ENCODE measurements at places on chromosomes 2 and 18. TPM values are rescaled to one million over a fixed set of nuclear protein-coding genes. Genes with fewer than 3 reads are reported as not detected.

GRCh38 chr2:46273919-46274318, 23.3 kb upstream of the EPAS1 start:
- H3K27ac ChIP-seq, result no peak overlapping the region
- H3K4me3 ChIP-seq, result no peak overlapping the region
- no peaks in the 10 kb centered on the region for H3K27me3 ChIP-seq
- DNase-seq, result no peak
- peaks cover 5% of the 10 kb centered on the region for H3K4me1 ChIP-seq
- H3K36me3 ChIP-seq, result no peaks in the 10 kb centered on the region

DNA sequence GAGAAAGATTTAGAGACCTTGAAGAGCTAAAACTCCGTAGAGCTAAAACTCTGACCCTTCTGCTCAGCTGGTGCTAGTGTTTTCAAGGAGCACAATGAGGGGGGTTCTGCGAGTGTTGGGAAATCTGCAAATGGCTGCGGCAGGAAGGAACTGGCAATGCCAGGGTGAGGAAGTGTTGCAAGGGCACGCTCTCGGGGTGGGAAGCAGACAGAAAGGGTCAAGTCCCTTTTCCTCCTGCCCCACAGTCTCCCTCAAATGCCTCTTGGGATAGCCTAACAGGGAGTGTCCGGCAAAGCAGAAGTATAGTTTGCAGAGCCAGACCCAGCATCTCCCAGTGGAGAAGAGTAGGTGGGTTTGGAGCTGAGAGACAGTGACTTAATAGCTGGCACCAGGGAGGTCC, 60.5 kb downstream of the NCAPH start:
- H3K27me3 ChIP-seq, result no peaks in the 10 kb centered on the region
- H3K27ac ChIP-seq, result no peak overlapping the region
- DNase-seq, result no peak
- no peak overlapping the region for H3K4me3 ChIP-seq

DNA sequence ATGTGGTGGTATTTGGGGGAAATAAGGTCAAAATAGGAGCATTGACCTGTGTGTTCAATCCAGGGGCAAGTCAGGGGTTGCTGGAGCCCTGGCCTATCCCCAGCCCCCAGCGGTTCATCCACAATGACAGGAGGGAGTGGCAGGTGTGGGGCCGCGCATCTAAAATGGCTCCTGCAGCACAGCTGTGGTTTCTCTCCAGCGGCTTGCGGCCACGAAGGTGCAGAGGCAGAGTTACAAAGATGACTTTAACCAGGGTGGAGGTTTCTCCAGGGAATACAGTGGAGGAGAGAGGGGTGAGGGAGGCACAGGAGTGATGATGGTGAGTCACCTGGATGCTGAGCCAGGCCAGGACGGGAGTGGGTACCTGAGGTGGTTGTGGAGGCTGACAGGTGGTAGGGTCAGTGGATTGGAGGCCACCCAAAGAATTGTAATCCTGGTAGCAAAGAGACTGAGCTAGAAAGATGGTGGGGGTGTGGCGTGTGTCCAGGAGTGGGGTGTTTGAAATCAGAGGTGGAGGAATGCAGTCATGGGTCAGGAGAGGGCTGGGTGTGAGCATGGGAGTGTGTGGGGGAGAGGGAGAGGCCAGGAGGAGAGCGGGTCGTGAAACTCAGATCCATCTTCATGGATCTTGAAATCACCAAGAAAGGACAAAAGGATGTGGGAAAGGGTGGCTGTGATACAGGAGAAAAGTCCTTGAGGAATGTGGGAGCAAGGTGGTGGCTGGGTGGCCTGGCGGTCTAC, 83.2 kb downstream of the CTIF start:
- no peak for DNase-seq
- no peaks in the 10 kb centered on the region for H3K27me3 ChIP-seq

- H3K36me3 ChIP-seq, result no peaks in the 10 kb centered on the region
- DNase-seq, result no peak
- no peak overlapping the region for H3K27ac ChIP-seq
- H3K27me3 ChIP-seq, result no peaks in the 10 kb centered on the region
- no peak overlapping the region for H3K4me3 ChIP-seq
- no peaks in the 10 kb centered on the region for H3K4me1 ChIP-seq
Observed at GRCh38 chr18:58015065-58015780, 28.8 kb upstream of the NEDD4L start.

DNA sequence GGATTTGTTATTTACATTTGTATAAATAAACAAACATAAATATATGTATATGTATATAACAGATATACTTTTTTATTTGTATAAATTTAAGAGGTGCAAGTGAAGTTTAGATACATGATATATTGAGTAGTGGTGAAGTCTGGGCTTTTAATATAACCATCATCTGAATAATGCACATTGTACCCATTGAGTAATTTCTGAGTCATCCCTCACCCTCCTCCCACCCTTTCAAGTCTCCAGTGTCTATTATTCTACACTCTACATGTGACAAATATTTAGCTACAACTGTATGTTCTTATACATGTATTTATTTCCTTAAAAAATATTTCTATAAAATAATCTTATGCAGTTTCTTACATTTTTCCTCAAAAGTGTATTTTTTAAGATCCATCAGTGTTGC, 358.7 kb upstream of the TFPI start:
- H3K36me3 ChIP-seq, result no peaks in the 10 kb centered on the region
- no peak for DNase-seq
- H3K4me1 ChIP-seq, result no peaks in the 10 kb centered on the region
- H3K4me3 ChIP-seq, result no peak overlapping the region
- no peak overlapping the region for H3K27ac ChIP-seq

DNA sequence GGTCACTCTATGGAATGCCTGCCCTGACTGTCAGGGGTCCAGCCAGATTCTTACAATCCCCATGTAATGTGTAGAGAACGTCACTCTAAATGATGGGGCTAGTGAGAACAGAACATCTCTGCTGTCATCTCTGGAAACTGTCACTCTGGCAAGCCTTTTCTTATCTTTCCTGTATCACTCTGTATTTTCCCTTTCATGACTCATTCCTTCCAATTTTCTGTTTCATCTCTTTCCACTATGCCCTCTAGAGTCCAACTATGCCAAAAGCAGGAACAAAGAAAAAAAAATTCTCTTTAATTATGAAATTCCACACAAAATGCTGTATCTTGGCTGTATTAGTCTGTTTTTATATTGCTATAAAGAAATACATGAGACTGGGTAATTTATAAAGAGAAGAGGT, 608.8 kb downstream of the ADCYAP1 start:
- no peaks in the 10 kb centered on the region for H3K27me3 ChIP-seq
- DNase-seq, result no peak
- H3K36me3 ChIP-seq, result no peaks in the 10 kb centered on the region
- H3K4me3 ChIP-seq, result no peak overlapping the region
- H3K4me1 ChIP-seq, result no peaks in the 10 kb centered on the region

TFCP2L1 gene
- total RNA-seq, result 1.8 TPM

RTP5 gene
- total RNA-seq, result not detected

SALL3 gene
- 0.32 TPM for total RNA-seq

Data from psoas muscle (tissue), 8 donors.